Fibroblast of pulmonary artery (primary cell): ENCODE measurements at places on chromosomes 1 and 21.

DNA sequence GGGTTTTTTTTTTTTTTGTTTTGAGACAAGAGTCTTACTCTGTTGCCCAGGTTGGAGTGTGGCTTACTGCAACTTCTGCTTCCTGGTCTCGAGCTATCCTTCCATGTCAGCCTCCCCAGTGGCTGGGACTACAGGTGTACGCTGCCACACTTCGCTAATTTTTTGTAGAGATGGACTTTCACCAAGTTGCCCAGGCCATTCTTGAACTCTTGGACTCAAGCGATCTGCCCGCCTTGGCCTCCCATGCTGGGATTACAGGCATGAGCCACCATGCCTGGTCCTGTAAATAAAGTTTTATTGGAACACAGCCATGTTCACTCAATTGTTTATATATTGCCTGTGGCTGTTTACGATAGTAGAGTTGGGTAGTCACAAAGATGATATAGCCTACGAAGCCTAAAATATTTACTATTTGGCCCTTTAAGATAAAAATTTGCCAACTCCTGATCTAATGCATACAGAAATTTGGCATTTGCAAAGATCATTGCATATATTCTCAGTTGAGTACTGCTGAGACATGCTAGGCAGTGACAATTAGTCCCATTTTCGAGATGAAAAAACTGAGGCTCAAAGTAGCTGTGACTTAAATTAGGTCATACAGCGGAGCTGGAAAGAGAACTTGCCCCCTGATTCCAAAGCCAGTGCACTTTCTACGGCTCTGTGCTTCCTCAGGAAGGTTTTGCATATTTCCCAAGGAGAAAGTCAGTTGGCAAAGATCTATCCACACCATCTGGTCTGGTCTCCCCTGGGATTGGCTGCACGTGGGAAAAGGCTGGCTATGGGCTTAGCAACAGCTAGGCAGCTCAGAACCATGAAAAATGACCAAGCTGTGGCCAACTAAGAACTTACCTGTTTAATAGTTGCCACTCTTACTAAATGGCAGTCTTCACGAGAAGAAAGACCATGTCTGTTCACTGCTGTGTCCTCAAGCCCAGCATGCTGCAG is 19.4 kb downstream of the MECR start:
- DNase-seq = no peak

- no peak for DNase-seq
Observed at GRCh38 chr1:58264462-58264861, 282.1 kb downstream of the OMA1 start.

DNA sequence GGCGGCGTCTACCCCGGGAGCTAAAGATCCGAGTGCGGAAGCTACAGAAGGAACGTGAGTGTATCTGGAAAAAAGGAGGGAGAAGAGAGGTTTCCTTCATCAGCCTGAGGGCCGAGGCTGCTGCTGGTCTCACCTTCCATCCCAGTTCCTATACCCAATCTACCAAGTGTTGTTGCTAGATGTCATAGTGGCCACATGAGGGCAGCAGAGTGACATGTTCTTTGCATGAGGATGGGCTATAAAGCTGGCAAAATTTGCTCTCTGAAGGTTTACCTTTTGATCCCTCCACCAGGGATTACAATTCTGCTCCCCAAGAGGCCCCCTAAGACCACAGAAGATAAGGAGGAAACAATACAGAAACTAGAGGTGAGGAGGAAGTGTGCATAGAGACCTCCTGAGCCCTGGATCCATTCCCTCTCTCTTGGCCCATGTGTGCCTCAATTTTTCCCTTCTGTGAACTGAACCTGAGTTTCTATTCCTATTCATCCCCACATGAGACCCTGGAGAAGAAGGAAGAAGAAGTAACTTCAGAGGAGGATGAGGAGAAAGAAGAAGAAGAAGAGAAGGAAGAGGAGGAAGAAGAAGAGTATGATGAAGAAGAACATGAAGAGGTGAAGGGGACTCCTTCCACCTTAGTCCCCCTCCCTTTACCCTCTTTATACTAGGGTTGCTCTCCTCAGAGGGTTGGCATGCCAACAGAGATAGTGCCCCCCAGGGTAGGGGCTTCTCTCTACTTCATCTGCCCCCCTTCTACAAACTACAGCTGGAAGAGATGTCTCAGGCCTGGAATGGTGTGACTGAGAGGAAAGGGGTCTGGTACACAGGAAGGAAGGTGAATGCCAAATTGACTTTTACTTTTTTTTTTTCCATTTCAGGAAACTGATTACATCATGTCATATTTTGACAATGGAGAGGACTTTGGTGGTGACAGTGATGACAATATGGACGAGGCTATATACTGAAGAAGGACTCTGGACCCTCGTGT is 13.3 kb downstream of the POLR3GL start:
- peak; percentile 92 for DNase-seq

DNA sequence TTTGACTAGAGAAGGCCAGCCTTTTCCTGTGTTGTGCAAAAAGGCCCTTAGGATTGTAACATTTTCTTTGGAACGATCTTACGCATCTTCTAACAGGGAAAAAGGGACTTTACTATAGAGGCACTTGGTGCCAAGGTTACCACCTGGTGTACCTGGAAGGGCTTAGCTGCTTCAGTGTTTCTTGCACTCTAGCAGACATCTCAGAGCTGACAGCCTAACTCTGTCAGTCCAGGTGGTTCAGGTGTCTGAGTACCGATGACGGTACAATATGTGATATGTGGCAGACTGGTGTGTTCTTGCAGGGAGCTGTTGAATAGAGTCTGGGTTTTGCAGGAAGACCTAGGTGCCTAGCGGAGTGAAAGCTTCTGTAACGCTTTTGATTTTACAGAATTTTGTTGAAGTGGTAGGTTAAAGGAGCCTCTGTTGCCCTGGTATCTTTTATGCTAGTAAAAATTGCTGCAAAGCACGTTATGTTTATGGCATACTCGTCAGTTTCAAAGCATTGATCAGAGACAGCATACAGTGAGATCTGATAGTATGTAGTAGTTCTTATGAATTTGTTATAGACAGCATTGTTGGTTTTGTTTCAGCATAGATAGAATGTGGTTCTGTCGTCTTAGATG is 1.4 kb downstream of the MAGI3 start:
- no peak for DNase-seq

DNA sequence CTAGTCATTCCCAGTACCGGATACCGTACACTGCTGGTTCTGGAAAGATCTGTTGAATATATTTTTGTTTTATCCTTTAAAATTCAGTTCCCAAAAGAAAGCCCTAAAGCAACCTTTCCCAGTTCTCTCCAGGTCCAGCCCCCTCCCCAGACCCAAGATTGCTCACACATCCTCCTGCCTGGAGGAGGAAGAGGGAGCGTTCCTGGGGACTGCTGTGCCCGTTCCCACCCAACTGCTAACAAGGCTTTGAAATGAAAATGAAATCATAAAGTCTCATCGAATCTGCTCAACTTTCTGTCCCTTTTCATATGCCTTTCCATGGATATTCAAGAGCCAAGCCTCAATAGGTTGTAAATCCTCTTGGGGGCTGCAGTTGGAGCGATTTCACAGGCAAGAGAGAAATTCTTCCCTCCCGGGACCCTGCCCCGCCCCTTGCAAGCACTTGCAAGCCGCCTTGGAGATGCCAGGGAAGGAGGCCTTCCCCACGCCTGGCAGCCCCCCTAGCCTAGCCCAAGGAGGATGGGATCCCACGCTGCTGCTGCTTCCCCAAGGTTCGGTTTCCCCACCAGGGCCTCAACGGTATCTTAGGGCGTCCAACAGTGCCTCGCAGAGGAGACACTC is 113.2 kb upstream of the CACHD1 start:
- no peak for DNase-seq
